Stimulated activated CD4-positive, alpha-beta T cell treated with anti-CD3 and anti-CD28 coated beads, TNF-alpha, amount 100 ng/mL, for 4 hours (primary cell): ENCODE measurements at places on chromosomes 3 and 15.

DNA sequence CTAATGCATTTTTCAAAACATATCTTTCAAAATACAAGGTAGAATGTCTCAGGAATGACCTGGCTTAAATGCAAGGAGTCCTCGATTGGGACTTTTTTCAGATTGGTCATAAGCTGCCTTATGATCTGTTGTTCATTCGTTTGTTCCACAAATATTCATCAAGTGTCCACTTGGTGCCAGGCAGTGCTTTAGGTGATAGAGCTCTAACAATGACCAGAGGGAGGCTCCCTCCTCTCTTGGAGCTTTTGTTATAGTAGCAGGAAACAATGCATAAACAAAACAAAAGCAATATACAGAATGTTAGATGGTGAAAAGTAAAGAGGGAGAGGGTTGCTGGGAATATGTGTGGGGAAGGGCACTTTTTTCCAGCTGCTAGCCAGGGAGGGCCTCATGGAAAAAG, 156.1 kb downstream of the MCTP2 start:
- no peak for DNase-seq

- no peak for DNase-seq
These were observed 37.9 kb downstream of the UBR1 start for GRCh38 chr15:43067717-43068461.

- DNase-seq: no peak
These were observed 64.0 kb upstream of the PLSCR4 start for GRCh38 chr3:146314871-146315270.

- no peak for DNase-seq
These were observed 47.8 kb downstream of the SLC30A4 start for GRCh38 chr15:45474799-45475198.

DNA sequence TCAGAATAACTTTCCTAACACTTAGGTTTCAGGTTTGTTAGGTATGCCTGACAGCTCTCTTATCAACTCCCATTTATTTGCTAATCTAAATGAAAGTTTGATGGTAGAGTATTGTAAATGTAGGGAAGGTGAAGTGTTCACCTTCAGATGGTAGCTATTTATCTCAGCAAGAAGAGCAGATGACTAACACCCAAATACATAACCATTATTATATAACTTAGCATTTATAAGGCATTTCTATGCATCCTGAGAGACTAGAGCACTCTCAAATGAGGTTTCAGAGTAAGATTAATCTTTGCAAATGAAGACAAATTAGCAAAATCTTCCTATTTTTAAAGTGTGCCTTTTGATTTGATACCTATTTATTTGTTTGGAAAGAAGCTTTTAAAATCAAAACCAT, 143.8 kb downstream of the IGF1R start:
- DNase-seq: no peak

- no peak for DNase-seq
These were observed 14.1 kb downstream of the MDFIC2 start for GRCh38 chr3:70298385-70298784.

DNA sequence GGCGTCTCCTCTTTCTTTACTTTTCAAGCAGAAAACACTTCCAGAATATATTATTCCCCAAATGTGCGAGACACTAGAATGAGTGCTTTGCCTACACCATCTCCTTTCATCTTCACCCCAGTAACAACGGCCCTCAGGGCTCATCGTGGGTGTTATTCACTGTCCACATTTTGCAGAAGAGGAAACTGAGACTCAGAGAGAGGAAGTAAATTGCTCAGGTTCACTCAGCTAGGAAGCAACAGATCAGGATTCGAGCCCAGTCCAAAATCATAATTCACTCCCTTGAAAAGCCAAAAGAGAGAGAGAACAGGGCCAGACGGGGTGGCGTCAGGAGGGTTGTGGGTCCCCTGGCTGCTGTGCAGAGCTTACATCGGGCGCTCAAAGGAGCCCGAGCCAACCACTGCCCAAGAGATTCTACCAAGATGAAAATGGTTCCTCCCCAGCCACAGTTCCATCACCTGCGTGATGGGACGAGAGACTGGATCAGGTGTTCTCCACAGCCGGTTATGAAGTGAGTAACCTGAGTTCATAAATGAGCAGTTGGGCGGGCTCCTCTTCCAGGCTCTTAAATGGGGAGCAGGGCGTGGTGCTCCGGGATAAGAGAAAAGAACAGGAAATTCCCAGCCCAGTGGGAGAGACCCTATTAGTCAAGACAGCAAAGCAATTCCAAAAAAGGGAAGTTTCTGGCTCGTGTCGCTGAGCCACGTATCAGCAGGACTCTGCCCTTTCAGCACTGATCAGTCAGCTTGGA, 48.6 kb upstream of the FLNB start:
- DNase-seq: no peak

DNA sequence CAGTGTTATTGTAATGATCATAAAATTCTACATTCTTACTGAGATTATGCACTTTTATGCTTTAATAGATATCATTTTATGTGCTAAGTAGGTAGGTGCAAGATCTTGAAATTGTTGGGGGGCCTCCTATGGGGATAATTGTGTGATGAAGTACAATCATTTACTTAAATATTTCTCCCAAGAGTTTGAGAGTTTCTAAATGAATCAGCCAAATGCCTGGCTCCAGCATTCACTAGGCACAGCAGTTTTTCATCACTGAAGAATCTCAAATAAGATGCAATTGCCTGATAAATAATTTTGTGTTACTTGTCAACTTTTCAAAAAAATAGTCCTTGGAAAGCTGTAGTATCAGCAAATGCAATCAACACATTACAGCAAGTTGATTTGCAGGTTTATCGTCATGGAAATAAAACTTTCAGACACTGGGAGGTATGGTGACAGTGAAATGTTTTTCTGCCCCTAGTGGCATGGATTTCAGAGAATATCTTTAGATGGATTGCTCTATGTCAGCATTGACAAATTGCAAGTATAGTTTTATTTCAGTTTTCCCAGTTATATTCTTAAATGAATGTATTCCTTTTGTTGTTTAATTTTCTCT, 167.1 kb downstream of the NEK11 start:
- DNase-seq: no peak

GRCh38 chr3:149251186-149251585, 29.6 kb upstream of the CP start:
- DNase-seq: no peak
